ENCODE measurements at places on chromosomes 13 and 19.
A peak's percentile ranks its signal among the peaks of the same experiment; 100 is the strongest.

DNA sequence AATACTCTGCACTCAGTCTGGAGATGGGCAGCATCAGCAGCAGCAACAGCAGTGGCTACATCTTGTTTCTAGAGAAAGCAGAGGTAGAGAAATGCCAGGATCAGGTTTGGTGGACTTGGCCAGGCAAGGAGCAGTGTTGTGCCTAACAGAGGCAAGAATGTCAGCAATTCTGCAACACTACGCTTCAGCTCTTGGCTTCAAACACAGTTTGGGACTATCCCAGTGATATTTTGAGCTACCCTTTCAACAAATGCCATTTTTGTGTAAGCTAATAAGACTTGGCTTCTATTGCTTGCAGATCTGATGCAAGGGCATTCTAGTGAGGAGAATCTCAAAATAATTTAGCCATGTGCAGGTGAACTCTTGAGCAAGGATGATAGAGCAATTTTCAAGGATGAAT, 271.3 kb downstream of the PCDH20 start:
- DNase-seq, result no peak

DNA sequence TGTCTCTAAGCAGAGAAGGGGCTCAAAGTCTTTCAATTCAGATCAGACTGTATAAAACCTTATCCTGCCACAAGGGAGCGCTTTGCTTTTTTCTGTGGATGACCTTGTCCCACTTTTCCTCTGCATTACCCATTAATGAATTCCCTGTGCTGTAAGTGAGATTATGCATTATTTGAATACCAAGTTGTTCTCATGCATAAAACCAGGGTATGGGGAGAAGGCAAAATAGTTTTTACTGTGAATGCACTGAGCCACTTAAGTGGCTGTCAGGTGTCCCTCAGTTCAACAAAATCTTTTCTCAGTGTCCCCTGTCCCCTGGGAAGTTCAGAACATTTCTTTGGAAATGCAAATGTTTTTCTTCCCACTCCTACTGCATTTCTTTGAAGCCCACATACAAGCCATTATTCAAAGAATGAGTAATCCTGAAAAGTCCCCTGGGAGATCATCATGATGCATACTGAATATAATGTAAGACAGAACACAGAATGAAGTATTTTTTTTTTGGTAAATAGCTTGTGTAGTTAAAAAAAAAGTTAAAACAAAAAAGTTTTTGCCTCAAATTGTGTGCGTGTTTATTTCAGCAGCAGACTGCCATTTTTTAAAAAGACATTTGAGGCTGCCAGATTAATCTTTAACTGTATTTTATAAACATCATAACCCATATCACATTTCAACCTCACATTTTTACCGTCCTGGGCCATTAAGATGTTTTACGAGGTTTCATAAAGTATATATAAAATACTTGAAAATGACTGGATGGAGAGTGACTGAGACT, 506.7 kb upstream of the PCDH9 start:
- DNase-seq, result no peak

DNA sequence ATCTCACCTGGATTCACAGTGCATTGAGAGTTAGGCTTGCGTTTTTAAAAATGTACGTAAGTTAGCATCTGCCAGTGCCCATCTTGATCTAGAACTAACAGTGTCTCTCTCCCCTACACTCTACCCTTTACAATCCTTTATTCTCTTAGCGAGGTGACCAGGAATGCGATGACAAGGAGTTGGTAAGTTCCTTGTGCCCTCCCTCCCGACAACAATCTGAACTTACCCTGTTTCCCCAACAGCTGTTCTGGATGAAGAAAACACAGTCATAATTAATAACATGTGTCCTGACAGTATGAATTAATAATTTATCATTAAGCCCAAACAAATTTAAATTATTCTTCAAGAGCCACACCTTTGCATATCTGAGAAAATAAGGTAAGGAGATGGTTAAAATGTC, 6.3 kb downstream of the TSHZ3 start:
- no peak for DNase-seq

- no peak for DNase-seq
Measured at GRCh38 chr19:610071-610800, 20.6 kb downstream of the HCN2 start.

DNA sequence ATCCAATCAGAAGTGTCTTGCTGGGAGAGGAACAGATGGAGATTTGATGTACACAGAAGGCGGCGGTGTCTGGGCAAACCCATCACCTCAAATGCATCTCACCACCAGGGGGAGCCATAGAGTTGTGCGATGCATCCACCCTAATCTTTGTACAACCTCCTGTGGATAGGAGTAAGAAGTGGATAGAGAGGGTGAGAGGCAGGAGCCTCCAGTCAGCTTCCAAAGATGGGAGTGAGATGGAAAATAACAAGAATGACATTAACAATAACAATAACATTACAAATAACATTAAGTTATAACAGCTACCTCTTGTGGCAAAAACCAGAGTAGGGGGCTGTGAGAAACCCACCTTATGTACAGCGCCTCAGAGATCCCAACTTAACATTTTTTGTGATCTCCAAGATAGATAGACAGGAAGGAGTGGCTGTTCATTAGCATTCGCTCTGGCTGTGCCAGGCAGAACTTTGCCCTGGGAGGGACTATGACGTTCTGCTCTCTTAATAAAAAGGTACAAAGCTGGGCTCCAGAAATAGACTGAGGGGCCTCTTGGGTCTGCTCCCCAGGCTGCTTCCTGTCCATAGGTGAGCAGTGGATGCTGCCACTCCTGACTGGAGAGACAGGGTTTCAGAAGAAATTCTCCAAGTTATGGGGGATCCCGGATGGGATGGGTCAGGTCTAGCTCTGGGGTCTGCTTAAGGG, 5.2 kb upstream of the CEACAM18 start:
- DNase-seq, result peak; percentile 54

- no peak for DNase-seq
Measured at GRCh38 chr19:8512115-8512967, 1.6 kb downstream of the ZNF414 start.

- no peak for DNase-seq
Measured at GRCh38 chr13:72500851-72501250, 226.6 kb downstream of the MZT1 start.

DNA sequence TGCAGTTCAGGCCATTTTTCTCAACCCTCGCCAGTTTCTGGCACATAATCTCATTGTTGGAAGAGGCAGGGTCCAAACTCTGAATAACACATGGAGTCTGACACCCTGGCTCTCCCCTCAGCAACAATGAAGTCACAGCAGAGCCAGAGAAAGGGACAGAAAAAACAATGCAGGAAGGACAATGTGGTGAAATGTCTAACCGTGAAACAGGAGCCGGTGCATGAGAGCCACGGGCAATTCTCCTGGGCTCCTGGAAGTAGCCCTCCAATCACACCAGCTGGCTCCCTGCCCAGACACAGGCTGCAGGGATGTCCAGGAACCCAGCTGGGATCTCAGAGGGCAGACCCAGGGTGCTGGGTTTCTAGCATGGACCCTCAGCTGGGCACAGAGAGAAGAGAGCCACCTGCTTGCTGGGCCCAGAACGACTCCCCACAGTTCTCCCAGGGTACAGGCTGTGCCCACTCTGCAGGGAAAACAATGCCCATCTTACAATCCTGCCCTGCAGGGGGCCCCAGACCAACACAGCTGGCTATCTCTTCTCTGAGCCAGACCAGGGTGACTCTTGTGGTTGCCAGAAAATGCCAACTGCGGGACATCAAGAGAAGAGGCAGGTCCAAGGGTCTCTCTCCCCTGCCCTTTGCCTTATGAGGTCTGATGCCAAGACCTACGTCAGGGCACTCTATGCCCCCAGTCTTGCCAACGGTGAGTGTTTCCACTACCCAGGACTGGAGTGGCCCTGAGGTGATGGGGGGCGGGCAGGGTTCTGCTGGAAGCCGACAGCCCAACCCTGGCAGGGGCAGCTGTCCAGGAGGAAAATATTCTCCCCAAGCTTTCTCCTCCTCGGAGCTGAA, 64.5 kb downstream of the CEBPG start:
- DNase-seq, result no peak

- DNase-seq, result no peak
Measured at GRCh38 chr13:70964124-70964523, 855.9 kb upstream of the KLHL1 start.

- DNase-seq, result no peak
Measured at GRCh38 chr19:18772620-18773587, 18.2 kb downstream of the COMP start.

- no peak for DNase-seq
Measured at GRCh38 chr13:42490676-42491075, 83.3 kb upstream of the TNFSF11 start.

GRCh38 chr19:33163481-33163880, 30.6 kb upstream of the LRP3 start:
- DNase-seq, result no peak

DNA sequence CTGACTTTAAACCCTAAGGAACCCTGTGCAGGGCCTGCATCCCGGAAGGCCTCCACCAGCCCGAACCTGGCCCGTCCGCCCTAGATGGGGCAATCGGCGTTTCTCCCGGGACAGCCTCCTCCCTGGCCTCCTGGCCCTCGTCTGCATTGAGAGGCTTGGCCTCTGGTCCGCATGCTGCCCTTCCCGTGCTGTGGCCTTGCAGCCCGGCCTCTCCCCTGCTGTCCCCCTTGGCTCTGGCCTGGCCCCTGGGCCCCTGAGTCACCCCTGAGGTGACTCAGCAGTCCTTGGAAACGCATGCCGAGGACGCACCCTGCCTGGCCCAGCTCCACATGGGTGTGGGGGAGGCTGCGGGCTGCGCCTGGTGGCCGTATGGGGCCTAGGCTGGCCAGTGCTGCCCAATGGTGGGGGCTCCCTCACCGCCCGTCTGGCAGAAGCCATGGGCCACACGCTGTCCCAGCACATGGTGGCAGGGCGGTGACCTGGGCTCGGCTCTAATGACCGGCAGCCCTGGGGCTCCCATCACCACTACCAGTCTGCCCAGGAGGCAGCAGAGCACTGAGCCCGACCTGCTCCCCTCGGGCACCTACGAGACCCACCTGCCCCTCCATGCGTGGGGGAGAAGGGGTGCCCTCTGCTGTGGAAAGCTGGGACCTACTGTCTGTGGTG, 25.7 kb downstream of the SH3GL1 start:
- DNase-seq, result no peak

DNA sequence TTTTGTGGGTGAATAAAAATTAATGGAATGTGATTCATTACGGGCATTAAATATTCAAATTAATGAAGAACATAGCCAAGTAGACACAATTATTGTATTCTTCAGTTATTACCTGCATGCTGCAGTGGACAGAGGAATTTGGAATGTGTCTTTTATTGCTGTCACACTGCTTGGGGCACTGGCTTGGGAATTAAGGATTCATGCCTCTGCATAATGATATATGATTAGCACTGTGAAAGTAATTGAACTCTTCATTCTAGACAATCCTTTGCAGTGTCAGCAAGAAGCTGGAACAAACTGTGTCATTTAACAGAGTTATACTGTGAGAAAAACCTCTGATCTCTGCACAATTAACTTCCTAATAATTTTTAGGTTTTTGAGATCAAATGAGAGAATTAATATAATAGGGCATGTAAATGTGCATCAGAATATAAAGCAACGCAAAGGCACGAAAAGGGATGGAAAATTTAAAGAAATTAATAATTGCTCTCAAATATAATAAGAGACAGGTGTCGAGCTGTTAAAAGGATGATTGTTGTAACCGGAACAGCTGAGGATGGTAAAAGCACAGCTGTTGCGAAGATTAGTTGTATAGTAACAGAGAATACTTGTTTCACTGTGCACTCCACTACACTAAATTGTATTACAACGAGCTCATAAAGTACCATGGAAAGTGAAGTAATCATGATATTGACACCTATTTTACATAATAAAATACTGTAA, 235.1 kb upstream of the MIR17HG start:
- DNase-seq, result no peak

DNA sequence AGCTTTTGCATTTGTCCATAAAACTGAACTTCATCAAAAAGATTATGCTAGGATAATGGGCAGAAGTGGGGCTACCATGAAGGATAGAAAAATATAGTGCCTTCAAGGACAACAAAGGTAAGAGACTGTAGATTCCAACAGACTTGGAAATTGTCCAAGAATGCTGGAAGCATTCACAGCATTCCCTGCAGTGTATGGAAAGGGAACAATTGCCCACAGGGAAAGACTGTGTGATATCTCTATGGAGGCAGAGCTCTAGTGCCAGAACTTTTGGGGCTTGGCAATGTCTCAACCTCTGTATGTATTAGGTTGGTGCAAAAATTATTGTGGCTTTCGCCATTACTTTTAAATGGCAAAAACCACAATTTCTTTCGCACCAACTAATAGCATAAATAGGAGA, 1598.8 kb upstream of the MIR17HG start:
- no peak for DNase-seq

Data from stimulated activated CD8-positive, alpha-beta memory T cell treated with anti-CD3 and anti-CD28 coated beads, Interleukin-2, amount 100 ng/mL, for 1 hour (primary cell).